NK-92 treated with Interleukin-12 subunit alpha and Interleukin-12 subunit beta, amount 100 ng/mL, for 24 hours (cell line): ENCODE measurements at places on chromosomes 5 and 9.

DNA sequence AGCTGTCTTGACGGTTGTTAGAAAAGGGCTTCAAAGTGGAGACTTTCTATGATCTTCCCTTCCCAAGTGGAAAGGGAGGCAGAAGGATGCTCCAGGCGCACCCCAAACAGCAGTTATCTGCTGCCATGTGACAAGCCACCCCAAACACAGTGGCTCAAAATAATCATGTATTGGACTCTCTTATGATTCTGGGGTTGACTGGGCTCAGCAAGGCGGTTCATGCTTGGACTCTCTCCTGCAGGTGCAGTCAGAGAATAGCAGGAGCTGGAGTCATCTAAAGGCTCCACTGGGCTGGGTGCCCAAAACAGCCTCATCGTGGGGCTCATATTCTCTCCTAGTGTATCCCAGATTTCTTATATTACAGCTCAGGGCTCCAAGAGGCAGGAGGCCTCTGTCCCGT, 177.6 kb upstream of the IER5L start:
- DNase-seq = no peak

DNA sequence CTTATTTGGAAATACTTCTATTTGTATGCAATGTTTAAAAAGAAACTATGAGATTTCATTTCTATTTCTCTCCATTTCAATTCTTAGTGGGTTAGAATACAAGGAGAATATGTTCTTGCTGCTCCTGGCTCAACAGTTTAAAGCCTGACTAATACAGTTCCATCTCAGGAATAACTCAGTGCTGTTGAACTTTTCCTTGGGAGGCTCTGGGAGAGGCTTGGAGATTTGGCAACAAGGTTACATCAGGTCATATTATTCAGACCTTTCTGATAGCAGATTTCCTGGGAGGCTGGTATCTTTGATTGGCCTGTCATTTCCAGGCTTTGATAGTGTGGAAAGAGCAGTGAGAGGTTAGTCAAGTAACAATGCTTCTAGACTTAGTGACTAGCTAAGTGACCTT, 481.7 kb upstream of the KLF4 start:
- no peak for DNase-seq

- no peak for DNase-seq
These were observed 388 bp downstream of the ANKS6 start for GRCh38 chr9:98795970-98796363.

- no peak for DNase-seq
These were observed 809 bp downstream of the TNIP1 start for GRCh38 chr5:151079838-151080612.

GRCh38 chr9:2465921-2466460, 155.6 kb upstream of the VLDLR start:
- DNase-seq = no peak

DNA sequence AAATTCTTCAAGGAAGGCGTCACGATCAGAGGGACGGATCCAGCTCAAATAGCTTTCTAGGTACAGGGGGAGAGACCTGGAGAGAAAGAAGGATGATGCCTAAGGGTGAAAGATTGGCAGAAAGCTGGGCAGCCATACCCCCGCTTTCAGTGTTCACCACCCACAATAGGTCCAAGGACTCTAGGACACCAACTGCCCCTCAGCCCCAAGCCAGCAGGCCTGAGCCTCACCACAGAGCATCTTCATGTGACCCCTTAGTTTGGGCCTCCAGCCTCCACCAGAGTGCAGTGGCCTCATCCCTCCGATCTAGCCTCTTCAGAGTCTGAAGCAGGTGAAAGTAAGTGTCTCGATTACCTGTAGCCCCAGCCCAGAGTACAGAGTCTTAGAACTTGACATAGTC, 1.7 kb upstream of the VCP start:
- DNase-seq = no peak

DNA sequence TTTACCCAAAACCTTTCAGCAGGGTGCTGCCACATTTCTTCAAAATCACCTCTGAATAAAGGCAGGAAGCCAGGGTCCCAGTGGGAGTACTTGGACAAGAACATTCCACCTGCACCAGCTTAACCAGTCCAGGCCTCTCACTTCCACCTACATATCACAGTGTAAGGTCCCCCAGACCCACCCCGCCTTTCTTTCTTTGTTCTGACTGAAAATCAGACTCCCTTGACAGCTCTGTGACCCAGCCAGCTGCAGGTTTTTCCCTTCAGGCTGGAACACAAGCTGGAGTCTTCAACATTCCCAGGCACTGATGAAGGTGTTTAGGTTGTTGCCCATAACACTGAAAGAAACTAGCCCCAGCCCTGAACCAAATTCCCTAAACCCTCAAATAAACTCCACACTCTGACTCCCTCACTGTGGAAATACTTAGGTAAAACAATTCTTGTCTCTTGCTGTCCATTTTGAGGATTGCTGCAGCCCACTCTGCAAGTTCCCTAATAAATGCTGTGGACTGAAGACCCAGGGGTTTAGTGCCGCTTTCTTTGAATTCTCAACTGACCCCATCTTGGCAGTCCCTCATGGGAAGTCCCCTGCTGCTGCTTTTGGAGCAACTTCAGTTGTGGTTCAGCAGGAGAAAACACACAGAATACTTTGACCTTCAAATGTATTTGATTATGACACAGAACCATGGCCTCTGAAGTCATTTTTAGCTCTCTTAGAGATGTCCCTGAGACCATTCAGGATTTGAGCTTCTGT, 24.8 kb downstream of the P4HA2 start:
- DNase-seq = no peak
